Heart right ventricle (tissue), 16 donors: ENCODE measurements at places on chromosomes 7 and 10.

GRCh38 chr10:125155101-125155500 lies 5.3 kb downstream of the CTBP2 start:
- no peak for DNase-seq

DNA sequence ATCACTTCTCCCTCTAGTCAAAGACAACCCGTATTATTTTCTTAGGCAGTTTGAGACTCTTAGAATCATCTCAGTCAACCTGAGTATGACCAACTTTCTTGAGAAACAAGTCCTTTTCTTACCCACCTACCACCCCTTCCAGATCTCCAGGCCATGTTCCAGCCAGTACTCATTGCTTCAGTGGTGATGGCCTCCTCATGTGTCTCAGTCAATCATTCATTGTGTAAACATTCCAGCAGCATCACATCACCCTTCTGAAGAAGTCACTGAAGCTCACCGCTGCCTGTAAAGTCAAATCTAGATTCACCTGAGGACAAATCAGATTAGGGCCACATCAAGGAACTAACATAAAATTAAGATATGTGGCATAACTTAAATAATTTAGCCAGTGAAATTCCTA lies 467.2 kb upstream of the NRP1 start:
- DNase-seq, result no peak

DNA sequence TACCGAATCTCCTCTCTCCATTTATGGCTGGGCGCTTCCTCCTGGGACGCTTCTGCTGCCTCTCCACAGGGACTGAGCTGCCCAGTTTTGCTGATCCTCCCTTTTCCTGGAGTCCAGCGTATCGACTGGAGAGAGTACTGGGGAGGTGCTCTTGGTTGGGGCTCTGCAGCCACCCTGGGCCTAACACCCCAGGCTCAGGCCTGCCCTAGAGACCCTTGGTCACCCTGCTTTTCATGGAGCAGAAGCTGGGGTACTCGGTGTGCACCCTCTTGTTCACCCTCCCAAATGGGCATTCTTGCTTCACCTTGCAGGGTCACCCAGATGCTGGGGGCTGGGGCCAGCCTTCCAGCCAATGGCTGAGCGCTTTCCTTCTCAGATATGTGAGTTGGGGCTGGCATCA lies 88.8 kb upstream of the RET start:
- DNase-seq, result no peak

DNA sequence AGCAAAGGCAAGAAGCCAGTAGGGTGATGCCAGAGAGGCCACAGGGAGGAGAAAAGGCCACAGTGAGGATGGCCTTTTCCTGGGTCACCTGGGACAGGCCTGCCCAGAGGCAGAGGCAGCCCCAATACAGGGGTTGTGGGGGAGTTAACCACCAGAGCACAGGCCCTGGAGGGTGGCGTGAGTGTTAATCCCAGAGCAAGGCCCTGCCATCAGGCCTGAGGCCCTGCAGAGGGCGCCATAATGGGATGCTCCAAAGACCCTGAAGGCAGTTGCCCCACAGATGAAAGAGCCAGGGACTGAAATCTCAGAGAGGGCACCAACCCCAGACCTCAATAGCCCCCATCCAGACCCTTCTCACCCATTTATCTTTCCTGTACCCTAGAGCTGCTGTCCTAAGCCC lies 23.9 kb downstream of the SLC13A4 start:
- no peak for DNase-seq

- DNase-seq, result peak; percentile 48
Observed at GRCh38 chr7:47266131-47266706, 315.7 kb downstream of the TNS3 start.

DNA sequence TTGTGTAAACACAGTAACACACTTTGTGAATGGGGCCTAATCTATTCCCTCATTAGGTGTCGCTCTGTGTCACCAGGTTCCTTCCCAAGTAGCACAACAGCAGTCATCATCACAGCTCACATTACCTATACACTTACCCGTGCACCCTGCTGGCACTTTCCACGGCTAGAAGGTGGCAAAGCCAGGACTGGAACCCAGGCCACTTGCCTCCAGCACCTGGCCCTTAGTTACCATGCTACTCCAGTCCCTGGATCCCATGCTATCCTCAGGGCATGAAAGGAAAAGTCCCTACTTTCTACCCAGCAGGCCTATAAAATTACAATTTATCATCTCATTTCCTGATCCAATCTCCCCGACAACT lies 18.4 kb downstream of the SMURF1 start:
- DNase-seq, result no peak

DNA sequence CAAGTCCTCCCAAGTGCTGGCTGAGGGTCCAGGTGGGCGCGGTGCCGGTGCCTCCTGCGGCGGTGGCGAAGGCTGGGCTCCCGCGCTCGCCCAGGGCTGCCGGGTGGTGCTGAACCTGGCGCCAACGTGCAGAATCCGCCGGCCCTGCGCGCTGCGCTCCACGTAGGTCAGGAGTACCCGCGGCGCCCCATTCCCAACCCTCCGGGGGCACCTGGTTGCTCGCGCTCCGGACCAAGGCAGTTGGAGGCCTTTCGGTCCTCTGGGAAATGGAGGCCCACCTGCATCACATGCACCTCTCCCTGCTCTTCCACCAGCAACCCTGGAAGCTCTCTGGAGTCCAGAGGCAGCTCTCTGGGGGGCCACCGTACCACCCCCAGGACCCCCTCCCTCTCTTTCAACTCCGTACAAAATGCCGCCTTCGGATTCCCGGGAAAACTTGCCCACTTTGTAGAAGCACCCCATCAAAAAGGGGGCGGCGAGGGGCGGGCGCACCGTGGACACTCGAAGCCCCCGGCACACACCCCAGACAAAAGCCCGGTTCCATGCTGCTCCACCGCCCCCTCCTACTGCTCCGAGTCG lies 745 bp downstream of the SLC16A9 start:
- peak; percentile 6 for DNase-seq

DNA sequence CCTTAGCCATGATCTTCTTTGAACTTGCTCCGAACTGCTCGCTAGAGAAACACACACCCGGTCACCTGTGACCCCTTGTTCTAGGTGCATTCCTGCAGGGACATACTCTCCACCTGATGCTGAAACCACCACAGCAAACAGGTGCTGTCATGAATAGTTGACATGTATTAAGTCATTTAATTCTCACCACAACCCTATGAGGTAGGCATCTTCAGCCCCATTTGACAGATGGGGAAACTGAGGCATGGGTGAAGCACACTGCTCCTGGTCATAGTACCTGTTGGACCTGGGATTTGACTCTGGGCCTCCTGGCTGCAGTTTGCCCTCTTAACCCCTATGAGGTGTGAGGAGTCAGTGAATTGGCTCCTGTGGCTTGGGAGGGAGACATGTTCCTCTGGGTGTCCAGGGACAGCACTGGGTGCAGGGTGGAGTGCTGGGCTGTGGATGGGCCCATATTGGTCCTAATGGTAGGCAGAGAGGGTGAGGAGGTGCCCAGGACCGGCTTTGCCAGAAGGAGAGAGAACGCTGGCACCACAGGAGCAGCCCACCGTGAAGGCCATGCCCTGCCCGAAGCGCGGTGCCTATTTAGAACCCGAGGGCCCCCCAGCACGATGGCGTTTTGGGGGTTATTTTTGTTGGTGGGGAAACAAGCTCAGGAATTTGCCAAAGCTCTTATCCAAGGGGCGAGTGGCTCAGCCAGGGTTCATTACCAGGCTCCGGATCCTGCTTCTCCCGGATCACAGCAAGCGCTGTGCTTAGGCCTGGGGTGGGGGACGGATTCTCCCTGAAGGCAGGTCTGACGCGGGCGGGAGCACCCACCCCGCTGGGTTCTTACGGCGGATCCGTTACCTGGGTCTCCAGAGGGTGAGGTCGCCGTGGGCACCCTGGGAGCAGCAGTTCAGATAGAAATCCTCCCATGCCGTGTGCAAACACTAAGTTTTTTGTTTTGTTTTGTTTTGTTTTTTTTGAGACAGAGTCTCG lies 52.3 kb downstream of the GLRX3 start:
- DNase-seq, result no peak

DNA sequence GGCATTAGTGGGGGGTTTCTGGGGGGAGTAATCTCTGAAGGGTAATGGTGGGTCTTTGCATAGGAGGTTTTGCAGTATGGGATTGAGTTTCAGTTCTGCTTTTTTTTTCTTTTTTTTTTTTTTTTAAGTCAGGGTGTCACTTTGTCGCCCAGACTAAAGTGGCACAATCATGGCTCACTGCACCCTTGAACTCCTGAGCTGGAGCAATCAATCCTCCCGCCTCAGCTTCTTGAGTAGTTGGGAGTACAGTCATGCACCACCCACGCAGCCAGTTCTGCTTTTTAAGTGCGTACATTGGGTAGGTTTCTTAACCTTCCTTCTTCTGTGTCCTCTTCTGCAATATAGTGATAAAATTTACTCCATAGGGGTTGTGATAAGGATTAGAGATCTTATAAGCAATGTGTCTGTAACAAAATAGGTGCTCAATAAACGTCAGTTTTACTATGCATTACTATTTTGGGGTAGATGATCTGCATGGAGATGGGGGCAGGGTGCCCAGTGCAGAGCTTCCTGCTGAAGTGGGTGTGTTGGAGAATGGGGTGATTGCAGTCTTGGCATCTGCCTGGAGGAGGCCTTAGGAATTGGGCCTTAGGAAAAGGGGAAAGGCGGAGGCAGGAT lies 9.6 kb downstream of the KAZALD1 start:
- DNase-seq, result no peak

DNA sequence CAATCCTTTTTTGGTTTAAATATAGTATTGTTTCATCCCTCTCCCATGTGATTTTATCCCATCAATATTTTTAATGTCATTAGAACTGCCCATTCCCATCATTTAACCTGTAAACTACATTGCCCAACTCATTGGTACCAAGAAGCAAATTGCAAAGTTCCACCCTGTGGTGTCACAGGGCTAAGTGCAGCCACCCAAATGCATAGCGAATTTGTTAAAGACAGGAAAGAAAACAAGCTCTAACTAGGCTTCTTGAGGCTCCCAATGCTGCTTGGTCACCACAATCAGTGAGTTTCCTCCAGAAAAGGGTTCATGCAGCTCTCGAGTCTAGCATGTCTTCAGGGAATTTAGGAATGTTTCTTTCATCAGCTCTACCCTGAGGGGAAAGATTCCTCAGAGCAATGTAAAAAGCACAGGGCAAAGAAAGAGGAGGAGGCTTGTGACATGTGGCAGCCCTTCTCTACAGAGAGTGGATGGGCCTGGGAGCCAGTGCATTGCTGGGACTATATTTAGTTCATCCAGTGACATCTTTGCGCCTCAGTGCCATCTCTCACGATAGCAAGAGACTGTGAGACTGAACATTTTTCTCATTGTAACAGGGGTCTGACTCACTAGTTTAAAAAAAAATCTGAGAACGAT lies 58.1 kb downstream of the CAV1 start:
- DNase-seq, result peak; percentile 70

DNA sequence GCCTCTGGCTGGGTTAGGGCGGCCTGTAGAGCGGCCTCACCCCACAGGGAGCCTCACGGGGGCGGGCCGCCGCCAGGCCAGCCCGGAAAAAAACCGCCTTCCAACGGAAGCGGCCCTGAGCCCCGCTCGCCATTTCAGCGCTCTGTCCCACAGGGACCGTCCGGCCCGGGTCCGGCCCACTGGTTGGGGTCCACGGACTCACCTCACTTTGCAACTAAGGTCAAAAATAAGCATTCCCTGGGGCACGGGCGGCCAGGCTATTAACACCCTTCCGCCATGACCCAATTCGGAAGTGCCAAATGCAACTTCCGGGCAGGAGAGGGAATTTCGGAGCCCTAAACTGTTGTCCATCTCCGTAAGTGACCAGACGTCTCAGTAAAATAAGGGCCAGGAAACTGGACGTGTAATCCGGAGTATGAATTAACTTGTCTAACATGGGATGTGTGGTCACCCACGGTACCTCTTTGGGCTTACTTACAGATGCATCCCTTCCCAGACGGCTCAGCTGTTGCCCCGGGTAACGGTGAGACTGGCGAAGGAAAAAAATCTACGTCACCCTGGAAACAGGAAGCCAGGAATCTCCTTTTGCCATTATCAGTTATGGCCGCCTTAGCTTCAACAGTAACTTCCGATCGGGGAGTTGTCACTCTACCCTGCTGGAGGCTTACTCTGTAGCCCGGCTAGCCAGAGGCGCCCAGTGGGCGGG lies at the start of gene BBIP1:
BBIP1 (minus strand) TSS at position 538 of the 706 bp plus-strand sequence. CDS start 1,023 bp downstream, outside the sequence.
- DNase-seq, result no peak

DNA sequence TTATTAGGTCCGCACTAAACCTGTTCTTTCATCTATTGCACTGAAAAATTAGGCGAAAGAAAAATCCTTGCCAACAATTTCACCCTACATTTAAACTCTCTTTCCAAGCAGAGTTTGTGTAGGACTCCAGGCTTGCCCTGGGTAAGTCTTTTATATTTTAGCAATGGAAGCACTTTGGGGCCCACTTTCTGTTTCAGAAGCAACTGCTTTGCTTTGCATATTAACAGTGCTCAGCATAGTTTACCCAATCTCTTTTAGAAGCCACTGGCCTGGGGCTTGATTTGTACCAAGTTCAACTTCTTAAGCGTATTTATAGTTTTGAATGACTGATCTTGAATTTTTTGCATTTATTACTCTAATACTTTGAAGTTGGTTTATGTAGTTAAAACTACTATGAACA lies 78.8 kb upstream of the MDFIC start:
- DNase-seq, result no peak

DNA sequence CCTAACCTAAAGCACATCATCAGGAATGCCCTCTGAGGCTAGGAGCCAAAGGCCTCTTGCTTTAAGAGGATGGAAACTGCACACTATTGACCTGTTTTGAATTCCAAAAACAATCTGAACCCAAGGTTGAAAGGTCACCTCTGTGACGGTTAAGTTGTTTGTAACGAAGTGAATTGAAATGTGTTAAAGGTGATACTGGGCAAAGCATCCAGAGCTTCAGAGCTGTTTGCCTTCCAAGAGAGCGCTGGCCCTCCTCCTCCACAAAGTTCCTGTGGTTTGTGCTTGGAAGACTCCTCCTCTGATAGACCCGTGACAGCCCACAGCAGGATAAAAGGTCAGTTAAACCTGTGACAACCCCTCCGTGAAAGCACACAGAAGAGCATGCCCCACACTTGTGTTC lies 133.7 kb upstream of the CTTNBP2 start:
- DNase-seq, result no peak

GRCh38 chr10:75404815-75405597 lies 3.4 kb upstream of the ZNF503 start:
- peak; percentile 23 for DNase-seq

DNA sequence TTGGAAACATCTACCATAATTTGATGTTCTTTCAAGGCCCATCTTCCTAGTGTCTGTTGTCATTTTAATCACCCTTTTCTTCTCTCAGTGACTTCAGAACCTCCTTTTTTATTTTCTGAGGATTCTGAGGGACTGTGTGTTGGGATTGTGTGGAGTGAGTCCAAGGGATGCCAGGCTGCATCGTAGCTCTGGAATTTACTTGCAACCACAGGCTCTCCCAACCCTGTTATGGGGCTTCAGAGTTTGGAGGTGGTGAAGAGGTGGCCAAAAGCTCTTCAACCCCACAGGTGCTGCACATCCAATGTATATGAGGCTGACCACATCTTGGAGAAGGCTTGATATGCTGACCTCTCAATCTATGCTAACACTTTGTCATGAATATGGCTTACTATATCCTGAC lies 79.5 kb upstream of the GPR141 start:
- no peak for DNase-seq
